DMS 273 treated with DMSO at 0.1 percent for 48 hours (cell line): ENCODE measurements at places on chromosomes 16 and 17.

- no peak for DNase-seq
Observed at GRCh38 chr16:58859958-58860669, 126.0 kb upstream of the GOT2 start.

DNA sequence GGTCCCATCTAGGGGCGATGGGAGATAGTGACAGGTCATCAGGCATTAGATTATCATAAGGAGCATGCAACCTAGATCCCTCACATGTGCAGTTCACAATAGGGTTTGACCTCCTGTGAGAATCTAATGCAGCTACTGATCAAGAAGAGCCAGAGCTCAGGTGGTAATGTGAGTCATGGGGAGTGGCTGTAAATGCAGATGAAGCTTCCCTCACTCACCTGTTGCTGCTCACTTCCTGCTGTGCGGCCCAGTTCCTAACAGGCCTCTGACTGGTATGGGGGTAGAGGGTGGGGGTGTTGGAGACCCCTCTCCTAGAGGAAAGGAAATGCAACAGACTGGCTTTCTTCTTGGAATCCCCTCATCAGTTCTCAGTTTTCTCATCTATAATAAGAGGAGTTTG is 131.4 kb downstream of the CA10 start:
- DNase-seq, result no peak

GRCh38 chr17:16398270-16399267 is 16.8 kb upstream of the TRPV2 start:
- no peak for DNase-seq

DNA sequence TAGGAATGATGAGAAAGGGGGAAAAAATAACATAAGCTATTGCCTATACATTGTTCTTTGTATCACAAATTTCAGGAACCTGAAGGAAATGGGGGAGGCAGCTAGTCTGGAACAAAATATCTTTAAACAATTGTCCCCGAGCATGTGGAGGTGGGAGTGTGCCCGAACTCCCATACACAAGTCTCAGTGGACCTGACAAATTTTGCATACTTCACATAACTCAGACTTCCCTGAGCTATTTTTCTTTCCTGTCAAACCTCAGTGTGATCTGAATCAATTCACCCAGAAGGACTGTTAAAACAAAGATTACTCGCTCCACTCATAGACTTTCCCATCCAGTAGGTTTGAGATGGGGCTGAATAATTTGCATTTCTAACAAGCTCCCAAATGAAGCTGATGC is 1.6 kb upstream of the XPO6 start:
- no peak for DNase-seq

DNA sequence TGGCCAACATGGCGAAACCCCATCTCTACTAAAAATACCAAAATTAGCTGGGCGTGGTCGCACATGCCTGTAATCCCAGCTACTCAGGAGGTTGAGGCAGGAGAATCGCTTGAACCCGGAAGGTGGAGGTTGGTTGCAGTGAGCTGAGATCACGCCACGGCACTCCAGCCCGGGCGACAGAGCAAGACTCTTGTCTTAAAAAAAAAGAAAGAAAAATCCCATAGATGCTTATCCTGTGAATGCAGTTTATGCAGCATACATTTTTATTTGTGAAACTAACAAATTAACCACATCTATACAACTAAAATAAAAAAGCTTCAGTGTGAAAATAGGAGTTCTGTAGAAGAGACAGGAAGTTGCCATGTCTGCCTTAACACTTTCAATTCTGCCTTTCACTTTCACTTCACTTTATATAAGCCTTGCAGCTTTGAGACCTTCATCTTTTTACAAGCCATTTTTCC is 7.1 kb downstream of the IGSF6 start:
- DNase-seq, result no peak

DNA sequence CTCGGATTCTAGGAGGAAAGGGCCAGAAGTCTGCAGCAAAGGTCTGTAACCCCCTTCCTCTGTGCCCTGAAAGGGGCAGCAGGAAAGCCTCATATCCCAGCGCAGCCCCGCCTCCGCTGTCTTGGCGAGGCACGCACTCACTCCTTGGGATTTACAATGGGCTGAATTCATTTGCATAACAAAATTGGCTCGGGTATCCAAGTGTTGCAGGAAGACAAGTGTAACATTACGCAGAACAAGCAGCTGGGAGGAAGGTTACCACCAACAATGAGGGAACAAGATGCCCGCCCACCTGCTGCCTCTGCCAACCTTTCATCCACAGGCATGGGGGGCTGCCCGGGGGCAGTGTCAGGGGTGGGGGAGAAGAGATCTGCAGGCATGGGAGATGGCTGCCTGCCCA is 130.4 kb downstream of the MRM1 start:
- DNase-seq, result no peak

- no peak for DNase-seq
Observed at GRCh38 chr17:72514321-72514861, 393.6 kb downstream of the SOX9 start.

GRCh38 chr17:50604513-50604912 is 30.2 kb upstream of the ABCC3 start:
- DNase-seq, result peak; percentile 90

GRCh38 chr16:53773150-53773846 is 69.3 kb downstream of the FTO start:
- peak; percentile 29 for DNase-seq

DNA sequence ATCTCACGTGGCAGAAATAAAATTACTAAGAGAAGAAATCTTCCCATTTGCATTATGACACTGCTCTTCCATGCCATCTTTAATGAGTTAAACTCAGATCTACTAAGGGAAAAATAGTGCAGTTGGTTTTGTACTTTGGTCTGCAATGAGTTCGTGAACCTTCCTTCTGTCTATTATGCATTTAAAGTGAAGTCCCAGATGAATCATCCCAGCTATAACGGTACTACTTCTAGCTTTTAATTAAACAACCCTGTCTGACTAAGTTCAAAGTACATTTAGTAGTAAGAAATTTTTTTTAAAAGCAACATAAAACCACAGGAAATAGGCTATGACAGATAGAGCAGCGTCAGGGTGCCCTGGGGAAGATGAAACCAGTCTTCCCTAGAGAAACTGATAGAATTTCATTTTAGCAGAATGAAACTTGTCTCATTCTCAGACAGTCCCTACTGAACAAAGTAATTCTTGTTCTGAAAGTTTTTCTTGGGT is 1.8 kb downstream of the TMIGD1 start:
- no peak for DNase-seq

GRCh38 chr17:8285270-8286181 is 2.9 kb upstream of the RANGRF start:
- no peak for DNase-seq

GRCh38 chr16:27495191-27495590 is 54.5 kb downstream of the GTF3C1 start:
- no peak for DNase-seq

GRCh38 chr17:27616414-27616813 is 14.6 kb upstream of the LGALS9 start:
- no peak for DNase-seq

DNA sequence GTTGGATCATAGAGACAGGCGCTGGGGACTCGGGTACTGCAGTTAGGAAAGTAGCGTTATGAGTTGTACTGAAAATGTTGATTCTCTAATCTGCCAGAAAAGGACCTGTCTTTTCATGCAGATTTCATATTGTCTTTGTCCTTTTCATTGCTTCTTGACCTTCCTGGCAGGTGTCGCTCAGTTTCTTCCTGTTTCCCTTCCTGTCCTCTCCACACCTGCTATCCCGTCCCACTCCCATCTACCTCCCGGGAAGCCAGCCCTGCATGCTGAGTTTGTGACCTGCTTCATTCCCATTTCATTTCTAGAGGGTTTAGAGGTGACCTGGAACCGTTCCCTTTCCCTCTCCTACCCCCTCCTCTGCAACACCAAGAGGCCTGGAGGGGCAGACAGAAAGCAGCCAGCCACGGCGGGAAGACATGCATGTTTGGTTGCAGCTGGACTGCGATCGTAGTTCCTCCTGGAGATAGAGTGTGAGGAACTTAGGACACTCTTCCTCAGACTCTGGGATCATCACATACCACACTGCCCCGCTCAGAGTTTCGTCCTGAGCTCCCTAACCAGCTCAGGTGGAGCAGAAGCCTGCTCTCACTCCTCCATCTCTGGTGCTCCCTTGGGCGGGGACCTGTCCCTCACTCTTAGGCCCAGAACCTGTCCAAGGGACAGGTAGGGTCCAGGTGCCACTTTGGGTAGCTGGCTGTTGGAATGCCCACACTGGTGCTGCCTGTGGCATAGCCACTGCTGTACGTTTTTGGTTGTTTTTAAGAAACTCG is 23.9 kb upstream of the ARHGAP23 start:
- no peak for DNase-seq

GRCh38 chr16:88886420-88886844 is 20.0 kb upstream of the PABPN1L start:
- DNase-seq, result no peak

DNA sequence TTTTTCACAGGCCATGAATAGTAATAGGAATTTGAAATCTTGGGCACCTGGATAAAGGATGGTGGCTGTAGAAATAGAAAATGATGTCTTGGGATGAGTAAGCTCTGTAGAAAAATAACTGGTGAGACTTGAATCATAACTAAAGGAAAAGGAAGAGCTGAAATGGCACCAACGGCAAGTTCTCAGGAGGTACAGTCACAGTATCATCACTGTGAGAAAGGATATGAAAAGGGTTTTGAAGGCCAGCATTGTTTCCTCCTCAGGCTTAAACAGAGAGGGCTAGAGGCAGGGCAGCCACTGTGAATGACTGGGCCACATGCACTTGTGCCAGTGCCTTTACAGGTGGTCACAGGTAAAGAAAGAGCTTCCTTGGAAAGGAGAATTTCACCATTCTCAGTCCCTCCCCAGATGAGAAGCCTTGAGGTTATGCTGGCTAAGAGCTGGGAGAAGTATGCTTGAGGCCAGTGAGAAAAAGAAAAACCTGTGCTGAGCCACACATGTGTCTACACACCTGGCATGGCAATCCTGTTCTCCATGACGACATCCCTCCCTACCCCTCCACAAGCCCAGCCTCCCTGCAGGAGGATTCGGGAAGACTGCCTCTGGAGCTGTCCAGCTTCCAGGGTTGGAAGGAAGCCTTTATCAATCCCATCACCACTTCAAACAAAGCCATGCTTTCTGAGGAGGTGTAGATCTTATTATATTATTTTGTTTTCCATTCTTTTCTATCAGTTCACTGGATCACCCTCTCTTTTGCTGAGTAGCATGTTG is 3.8 kb upstream of the ANKFN1 start:
- DNase-seq, result no peak

DNA sequence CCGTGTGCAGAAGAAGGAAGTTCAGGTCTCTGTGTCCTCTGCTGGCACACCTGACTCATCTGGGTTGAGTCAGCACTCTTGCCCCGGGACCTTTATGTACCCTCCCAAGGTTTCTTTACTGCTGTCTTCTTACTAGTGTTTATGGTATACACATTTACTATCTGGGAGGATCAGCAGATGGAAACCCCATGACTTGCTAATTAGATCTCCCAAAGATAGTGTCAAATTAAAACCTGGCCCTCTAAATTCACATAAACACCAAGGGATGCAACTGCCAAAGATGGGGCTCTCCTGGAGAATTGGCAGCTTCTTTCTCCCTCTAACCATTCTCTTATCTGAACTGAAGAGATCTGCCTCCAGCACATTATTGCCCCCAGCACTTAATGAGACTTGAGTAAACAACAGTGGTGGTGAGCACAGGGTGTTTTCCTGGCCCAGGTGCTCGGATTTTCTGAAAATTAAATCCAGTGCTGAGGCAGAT is 718.1 kb upstream of the SOX9 start:
- no peak for DNase-seq

DNA sequence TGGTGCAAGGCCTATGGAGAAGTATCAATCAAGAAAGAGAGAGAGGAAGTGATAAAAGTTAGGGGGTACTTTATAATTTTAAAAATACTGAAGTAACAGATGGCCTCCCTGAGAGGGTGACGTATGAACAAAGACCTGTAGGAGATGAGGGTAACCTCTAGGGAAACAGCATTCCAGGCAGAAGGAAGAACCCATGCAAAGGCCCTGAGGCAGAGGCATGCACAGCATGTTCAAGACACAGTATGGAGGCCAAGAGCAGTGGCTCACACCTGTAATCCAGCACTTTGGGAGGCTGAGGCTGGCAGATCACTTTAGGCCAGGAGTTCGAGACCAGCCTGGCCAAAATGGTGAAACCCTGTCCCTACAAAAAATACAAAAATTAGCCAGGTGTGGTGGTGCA is 192.6 kb upstream of the AXIN2 start:
- DNase-seq, result no peak

DNA sequence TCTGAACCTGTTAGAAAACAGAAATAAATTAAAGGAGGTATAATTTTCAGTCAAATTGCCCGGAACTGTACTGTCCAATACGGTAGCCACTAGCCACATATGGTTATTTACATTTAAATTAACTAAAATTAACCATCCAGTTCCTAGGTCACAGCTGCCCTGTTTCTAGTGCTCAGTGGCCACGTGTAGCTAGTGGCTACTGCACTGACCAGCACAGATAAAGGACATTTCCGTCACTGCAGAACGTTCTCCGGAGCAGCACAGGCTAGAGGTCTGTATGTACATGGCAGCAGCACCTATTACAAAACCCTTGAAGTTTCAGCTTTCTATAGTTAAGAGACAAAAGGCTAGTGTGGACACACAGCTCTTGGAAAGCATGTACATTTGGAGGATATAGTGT is 33.7 kb downstream of the CPSF4L start:
- DNase-seq, result no peak

DNA sequence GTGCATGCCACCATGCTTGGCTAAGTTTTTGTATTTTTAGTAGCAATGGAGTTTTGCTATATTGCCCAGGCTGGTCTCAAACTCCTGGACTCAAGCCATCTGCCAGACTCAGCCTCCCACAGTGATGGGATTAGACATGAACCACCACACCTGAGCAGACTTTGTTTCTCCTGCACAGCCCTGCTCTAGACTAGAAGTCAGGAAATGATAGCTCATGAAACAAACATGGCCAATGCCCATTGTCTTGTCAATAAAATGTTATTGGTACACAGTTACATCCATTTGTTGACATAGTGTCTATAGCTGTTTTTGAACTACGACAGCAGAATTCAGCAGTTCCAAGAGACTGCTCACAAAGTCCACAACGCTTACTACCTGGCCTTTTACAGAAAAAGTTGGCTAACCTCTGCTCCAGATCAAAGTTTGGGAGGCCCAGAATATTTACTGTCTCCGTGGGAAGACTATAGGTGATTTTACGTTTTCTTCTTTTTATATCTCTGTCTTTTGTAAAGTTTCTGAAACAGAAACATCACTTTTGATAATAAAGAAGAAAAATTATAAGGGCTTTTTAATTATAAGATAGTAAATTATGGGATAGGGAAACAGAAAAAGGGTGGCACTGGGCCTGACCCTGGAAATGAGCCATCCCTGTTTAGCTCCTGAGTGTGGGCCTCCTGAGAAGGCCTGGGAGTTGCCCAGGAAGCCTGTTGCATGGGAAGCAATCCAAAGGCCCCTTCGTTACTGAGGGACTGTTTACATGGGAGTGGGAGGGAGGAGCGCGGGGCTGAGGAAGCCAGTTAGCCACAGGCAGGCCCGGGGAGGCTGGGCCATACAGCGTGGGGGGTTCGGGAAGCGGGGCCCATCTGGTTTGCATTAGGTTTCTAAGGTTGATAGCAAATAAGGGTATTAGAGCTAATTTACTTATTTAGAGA is 201.5 kb downstream of the IRF8 start:
- DNase-seq, result no peak
